ENCODE measurements at places on chromosomes 7 and 10. TPM values are rescaled to one million over a fixed set of nuclear protein-coding genes. Genes with fewer than 3 reads are reported as not detected.

The EVX1 gene
- total RNA-seq, result not detected

The TUBAL3 gene
- total RNA-seq, result not detected

The WBP1L gene
- total RNA-seq, result 140 TPM

The ADAMTS14 gene
- not detected for total RNA-seq

The PTPRN2 gene
- total RNA-seq, result 0.84 TPM

The AUTS2 gene
- total RNA-seq, result 11.3 TPM

- no peak for DNase-seq
Observed at GRCh38 chr10:18886102-18886501, 162.5 kb upstream of the MALRD1 start.

GRCh38 chr10:69045441-69046300, 42.2 kb upstream of the SRGN start:
- DNase-seq, result no peak

- DNase-seq, result no peak
Observed at GRCh38 chr10:91838199-91838598, 40.0 kb downstream of the TNKS2 start.

DNA sequence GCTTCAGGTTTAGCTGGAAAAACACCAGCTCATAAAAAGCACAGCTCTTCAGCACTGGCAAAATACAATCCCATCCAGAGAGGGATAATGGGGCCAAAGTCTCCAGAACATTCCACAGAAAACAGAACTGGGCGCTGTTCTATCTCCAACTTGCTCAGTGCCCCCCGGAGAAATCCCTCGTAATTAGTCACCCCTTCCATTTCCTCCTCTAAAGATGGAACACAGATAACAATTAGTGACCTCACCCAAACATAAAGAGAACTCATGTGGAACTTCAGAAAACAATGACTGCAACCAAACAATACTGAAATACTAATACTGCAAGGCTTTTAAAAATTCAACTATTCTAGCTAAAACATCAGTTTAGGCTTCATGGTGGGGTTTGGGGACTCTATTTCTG, 46.3 kb downstream of the KIAA1549 start:
- no peak for DNase-seq

DNA sequence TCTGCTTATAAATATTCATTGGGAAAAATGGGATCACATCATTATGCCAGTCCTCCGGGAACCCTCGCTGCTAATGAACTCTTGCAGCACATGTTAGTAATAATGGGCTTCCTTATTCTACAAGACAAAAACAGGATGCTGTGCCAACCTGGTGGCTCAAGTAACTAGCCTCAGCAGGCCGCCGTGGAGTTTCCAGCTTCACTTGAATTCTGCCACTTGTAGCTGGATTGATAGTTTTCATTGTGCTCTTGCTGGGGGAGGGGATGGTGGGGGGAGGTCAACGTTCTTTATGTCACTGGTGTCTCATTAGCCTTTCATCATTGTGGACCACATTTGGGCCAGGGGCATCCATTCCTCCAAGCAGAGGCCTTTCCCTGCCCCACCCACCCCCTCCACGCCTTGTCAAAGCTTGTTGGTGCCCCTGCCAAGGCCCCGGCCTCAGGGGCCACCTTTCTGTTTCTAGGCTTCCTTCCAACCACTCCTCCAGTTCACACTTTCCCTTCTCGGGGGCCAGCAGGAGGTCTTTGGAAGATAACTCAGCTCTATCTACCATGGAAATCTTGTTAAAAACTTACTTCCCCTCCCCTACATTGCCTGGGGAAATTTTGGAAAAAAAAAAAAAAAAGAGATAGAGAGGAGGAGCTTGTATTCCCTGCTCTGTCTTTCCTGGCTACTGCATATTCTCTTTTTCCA, 153.9 kb downstream of the BMPER start:
- no peak for DNase-seq

GRCh38 chr7:30185496-30185895, 50.7 kb downstream of the MTURN start:
- DNase-seq, result no peak

GRCh38 chr7:143279186-143280098, 5.3 kb upstream of the TMEM139 start:
- no peak for DNase-seq

- DNase-seq, result no peak
Observed at GRCh38 chr7:23863209-23863787, 153.3 kb downstream of the STK31 start.

- no peak for DNase-seq
Observed at GRCh38 chr7:132652507-132652906, 76.2 kb upstream of the PLXNA4 start.

- no peak for DNase-seq
Observed at GRCh38 chr7:77797734-77798393, 370 bp downstream of the TMEM60 start.

- no peak for DNase-seq
Observed at GRCh38 chr7:42574685-42575084, 337.2 kb downstream of the C7orf25 start.

- DNase-seq, result no peak
Observed at GRCh38 chr7:72015136-72015535, 397.0 kb downstream of the CALN1 start.

- no peak for DNase-seq
Observed at GRCh38 chr7:53900856-53901528, 641.2 kb upstream of the VSTM2A start.

GRCh38 chr10:3525832-3526449, 259.1 kb downstream of the KLF6 start:
- peak; percentile 62 for DNase-seq
